ENCODE measurements at places on chromosomes 2 and 18.

DNA sequence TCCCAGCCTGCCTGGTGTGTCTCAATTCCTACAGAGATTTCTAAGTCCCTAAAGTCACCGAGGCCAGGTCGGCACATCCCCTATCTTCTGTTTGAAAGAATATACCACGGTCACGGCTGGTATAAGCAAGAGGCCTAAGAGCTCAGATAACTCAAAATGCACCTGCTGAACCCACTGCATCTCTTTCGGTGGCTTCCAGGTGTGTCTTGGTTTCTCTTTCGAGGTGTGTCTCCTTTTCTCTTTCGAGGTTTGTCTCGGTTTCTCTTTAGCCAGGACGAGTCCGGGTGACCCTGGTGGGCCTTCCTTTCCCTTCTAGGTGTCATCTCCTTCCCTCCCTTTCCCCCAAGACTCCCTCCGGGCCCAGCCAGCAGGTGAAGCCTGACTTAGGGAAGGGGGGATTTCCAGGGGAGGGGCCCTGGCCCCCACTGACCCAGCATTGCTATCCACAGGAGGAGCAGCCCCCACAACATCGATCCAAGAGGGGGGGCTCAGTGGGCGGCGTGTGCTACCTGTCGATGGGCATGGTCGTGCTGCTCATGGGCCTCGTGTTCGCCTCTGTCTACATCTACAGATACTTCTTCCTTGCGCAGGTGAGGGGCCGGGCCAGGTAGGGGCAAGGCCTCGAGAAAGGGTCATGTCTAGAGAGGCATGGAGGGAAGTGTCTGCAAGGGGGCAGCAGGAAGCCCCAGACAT lies 8.4 kb downstream of the ITM2C start:
- DNase-seq = no peak

DNA sequence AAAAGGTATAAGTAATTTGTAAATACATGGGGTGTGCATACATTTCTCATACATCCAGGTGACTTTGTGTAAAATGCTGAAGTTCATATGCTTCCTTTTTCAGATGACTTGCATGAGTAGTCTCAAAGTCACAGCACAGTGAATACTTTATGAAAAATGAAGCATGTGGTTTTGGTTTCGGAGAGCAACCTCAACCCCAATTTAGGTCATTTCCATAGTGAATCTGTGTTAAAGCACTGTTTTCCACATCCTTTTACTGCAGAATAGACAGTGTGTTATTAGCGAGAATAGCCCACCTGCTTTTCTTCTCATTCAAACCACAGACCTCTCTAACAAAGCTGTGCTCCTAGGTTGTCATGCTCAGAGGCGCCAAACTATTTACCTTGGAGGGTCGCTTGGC lies 204.4 kb upstream of the RASGRP3 start:
- no peak for DNase-seq

DNA sequence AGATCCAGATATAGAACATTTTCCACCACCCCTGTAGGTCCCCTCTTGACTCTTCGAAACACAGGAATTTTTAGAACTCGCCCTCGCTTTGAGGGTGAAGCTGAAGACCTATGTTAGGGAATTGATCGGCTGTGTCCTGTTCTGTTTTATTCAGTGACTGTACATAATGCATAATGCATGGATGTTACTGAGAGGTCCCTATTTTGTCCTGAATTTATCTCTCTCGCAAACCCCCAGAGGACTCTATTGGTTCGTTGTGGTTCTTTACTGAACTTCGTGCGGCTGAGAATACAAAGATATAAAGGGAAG lies 431 bp upstream of the EIF5B start:
- no peak for DNase-seq

- no peak for DNase-seq
These were observed 15.2 kb downstream of the TSPYL6 start for GRCh38 chr2:54240515-54241469.

DNA sequence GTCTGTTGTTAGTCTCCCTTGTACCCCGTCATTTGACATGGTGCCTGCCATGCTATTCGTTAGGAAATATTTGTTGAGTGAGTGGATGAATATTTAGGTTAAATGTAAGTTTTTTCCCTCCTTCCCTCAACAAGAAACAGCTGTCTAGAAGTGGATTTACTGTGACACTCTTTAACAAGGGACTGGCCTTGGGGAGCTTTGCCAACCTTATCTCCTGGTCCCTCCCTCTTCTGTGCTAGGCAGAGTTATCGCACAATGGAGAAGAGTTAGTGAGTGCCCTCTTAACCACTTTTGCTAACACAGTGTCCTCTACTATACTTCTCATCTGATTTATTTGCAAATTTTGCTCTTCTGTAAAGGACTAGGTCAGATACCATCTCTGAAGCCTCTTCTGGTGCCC lies 61.2 kb downstream of the DIS3L2 start:
- DNase-seq = no peak

DNA sequence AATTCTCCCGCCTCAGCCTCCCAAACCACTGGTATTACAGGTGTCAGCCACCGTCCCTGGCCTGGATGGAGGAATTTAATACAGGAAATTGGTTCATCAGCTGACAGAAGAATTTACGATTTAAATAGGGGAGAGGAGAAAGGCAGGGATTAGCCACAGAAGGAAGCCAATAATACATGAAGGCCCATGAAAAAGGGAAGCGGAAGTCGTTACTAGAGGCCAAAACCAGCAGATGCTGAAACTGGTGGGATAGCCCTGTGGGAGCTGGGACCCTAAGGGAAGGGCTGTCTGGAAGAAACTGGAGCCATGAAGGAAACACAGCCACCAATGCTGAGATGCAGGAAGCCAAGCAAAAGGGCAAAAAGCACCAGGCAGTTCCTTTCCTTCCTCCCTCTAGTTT lies 163.7 kb upstream of the RMP24 start:
- no peak for DNase-seq

All from activated T-cell treated with anti-CD3 and anti-CD28 coated beads, Interleukin-2, amount 50 U/mL, for 1 hour (primary cell).